GM20000 (cell line): ENCODE measurements at places on chromosomes 12 and 14.
A peak's percentile ranks its signal among the peaks of the same experiment; 100 is the strongest.

GRCh38 chr12:24561411-24561871 is 387.5 kb downstream of the BCAT1 start:
- no peak for DNase-seq

GRCh38 chr12:32419520-32419960 is 20.2 kb downstream of the FGD4 start:
- no peak for DNase-seq

GRCh38 chr12:50848963-50849362 is 6.2 kb downstream of the TMPRSS12 start:
- no peak for DNase-seq

DNA sequence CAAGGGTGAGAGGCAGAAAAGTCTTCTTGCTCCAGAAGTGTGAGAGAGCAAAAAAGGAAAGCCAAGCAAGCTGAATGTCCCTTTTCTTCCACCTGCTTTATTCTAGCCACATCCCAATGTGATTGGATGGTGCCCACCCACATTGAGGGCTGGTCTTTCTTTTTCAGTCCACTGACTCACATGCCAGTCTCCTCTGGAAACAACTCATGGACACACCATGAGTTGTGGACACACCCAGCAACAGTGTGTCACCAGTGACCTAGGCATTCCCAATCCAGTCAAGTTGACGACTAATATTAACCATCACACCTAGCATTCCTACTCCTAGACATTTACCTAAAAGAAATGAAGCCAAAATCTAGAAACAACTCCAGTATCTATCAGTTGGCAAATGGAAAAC is 7.2 kb upstream of the DICER1 start:
- no peak for DNase-seq

DNA sequence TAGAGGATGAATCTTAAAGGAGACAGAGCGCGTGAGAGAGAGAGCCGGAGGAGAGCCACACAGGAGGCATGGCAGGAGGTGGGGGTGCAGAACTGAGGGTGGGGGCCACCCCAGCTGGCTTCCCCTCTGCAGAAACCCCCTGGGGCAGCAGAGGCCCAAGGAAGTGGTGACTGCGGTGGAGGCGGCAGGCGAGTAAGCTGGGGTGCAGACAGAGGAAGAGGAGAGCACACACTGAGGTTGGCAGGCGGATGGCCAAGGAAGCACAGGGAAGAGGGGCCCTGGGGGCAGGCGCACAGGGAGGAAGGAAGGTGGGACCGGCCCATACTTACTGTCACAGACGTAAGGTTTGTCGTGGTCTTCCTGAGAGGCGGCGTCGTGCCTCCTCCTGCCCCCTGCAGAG is 179.8 kb downstream of the DPF3 start:
- DNase-seq, result peak; percentile 52

DNA sequence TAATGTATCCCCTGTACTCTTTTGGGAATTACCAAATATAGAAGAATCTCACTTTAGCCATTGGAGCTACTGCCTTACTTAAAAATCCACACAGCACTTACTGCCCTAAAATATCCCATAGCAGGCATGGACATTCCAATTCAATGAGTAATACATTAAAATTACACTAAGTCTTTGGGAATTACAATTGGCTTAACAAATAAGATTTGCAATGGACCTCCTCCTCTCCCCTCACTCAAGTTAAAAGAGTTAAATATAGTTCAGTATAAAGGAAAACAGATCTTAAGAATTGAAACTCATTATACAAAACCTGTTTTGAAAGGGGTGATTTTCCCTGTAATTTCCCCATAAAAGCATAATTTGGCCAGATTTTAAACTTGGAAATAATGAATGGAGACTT is 477.1 kb downstream of the SLC16A7 start:
- DNase-seq, result no peak

GRCh38 chr12:48351022-48351708 is 446 bp upstream of the ZNF641 start:
- no peak for DNase-seq

DNA sequence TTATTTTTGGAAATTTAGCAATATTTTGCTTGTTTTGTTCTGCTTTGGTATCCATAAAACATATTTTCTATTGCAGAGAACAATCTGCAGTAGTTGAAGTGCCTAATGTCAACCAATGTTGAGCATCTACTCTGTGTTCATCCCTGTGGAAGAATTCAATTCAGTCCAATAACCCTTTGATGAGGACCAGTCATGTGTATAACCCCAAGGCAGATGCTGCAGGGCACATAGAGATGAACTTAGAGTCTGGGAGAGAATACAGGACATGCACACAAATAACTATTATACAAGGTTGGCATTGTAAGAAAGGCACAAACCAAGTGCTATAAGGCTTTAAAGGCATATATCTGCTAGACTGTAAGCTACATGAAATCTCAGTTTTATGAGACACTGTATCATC is 304.7 kb downstream of the LRIG3 start:
- DNase-seq, result no peak

DNA sequence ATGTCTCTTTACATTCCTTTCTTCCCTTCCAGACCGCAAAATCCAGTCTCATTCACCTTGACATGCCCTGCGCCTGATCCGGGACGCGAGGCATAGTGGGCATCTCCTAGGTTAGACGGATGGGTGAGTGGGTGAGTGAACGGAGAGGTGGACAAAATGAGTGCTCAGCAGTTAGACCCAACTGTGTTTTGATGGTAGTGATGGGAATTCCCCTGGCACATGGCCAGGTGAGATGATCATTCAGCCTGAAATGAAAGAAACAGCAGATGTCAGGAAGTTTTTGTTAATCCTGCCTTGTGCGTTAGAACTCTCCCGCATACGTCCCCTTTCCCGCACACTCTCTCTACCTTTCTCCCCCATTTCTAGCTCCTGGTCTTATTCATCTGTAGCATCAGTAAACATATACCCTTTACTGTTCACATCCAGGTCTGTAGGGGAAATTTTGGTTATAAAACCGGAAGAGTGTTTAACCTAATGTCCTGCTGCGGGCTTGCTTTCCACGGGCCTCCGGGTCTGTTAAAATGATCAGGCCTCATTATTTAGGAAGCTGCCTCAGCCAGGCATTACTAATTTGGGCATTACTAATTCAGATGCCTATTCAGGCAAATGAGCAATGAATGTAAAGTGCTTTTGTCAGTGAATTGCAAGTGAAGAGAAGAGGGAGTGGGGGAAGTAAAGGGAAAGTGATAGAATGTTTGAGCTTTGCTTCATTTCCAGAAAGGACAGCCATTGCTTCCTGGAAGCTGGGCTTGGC is 172.8 kb downstream of the ETV6 start:
- peak; percentile 35 for DNase-seq

DNA sequence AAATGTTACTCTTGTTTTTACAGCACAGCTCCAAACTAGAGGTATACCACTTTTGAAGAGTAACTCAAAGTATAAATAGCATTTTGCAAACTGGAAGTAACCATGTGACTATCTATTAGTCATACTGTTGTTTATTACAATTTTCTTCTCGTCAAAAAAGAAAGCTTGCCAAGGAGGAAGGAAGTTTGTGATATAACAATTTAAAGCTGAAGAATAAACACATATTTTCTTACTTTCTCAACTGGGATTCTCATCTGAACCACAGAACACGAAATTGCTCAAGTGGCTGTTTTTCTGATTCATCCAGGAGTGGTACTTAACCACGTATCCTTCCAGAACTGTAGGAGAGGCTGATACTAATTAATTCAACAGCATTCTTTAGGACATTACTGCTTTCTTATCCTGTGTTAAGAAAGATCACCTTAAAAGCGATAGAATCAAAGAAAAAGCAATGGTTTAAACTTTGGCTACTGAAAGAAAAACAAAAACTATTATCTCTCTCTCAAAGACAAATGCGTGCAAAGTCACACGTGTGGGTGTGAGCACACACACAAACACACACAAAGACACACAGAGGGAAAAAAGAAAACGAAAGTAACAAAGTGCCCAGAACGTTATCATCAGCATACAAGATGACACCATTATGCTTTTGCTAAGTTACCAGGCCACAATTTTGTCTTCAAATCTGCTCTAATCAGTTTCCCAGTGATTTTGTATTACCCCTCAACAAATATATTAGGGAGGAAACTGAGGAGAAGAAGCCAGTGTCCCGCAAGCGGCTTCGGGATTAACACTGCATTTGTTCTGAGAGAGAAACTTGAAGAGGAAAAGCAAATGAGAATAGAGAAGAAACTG is at the start of gene CLEC2B:
Gene CLEC2B, minus strand, starts transcription at position 48 of the 855 bp plus-strand sequence.
- no peak for DNase-seq

- DNase-seq, result peak; percentile 64
Measured at GRCh38 chr12:93571925-93572711, at the start of gene SOCS2. TSS of gene SOCS2 (plus strand) at chr12:93572675. CDS start at chr12:93572898, 223 bp downstream.

- no peak for DNase-seq
Measured at GRCh38 chr14:78805570-78805969, 635.4 kb downstream of the NRXN3 start.
